K562 (cell line): ENCODE measurements at places on chromosomes 16 and 17. TPM values are rescaled to one million over a fixed set of nuclear protein-coding genes. Genes with fewer than 3 reads are reported as not detected.
A peak's percentile ranks its signal among the peaks of the same experiment; 100 is the strongest.

DNA sequence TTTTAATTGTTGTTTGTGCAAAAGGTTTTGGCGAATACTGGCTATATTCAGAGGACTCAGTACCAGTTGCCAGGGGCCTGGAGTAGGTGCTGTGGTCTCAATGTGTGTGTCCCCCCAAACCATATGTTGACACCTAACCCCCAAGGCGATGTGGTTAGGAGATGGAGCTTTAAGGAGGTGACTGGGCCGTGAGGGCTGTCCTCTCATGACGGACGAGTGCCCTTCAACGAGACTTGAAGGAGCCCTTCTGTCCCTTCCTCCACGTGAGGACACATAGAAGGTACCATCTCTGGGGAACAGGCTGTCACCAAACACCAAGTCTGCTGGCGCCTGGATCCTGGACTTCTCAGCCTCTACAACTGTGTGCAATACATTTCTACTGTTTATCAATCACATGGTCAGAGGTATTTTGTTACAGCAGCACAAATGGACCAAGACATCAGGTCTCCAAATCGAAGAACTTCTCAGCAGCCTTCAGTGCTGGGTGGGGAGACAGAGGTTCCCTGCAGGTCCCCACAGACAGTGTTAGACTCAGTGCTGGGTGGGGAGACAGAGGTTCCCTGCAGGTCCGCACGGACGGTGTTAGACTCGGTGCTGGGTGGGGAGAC, 24.8 kb upstream of the METRNL start:
- no peak overlapping the region for H3K27ac ChIP-seq
- peaks cover 76% of the 10 kb centered on the region for H3K4me1 ChIP-seq
- H3K36me3 ChIP-seq = no peaks in the 10 kb centered on the region

DNA sequence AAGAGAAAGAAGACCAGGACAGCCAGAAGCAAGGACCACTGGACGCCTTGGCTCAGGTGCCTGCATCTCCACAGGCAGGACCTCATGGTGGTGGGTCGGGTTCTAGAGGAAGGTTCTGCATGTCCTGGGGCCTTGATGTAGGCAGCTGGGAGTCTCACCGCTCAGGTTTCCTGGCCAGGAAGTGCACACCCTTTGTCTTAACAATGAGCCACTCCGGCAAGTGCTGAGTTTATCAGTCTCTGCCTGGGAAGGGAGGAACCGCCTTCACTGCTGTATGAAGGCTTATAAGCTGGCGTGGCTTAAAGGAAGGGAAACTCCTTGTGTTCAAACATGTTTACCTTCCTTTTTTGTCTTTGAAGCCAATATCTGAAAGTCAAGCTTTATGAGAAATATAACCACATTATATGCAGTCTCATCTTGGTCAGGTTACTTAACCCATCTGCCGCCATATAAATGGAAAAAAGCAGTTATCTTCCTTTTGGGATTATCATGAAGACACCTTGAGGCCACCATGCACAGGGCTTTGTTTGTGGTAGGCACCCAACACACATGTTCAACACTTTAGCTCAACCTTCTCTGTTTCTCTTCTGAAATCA, at the start of gene ST6GALNAC1:
Gene ST6GALNAC1, minus strand, starts transcription at position 205 of the 596 bp plus-strand sequence. Its CDS starts 119 bp downstream, at position 86.
- peak; percentile 85 for DNase-seq
- H3K27ac ChIP-seq = peak within 1 kb of the TSS; percentile 94
- H3K36me3 ChIP-seq = peaks cover 6% of the 10 kb centered on the region

- peaks cover under 1% of the 10 kb centered on the region; the same call in 2 of the 3 replicates for H3K4me1 ChIP-seq
- peaks cover 37% of the 10 kb centered on the region; the same call in 2 of the 3 replicates for H3K36me3 ChIP-seq
- DNase-seq = no peak
- no peak overlapping the region for H3K27ac ChIP-seq
Observed at GRCh38 chr17:46758614-46759013, 59.9 kb downstream of the WNT3 start.

- DNase-seq = no peak
- no peaks in the 10 kb centered on the region for H3K36me3 ChIP-seq
- no peak overlapping the region for H3K4me3 ChIP-seq
- no peak overlapping the region for H3K27ac ChIP-seq
- peaks cover 28% of the 10 kb centered on the region; the same call in 2 of the 3 replicates for H3K27me3 ChIP-seq
- no peaks in the 10 kb centered on the region for H3K4me1 ChIP-seq
Observed at GRCh38 chr17:44604116-44604761, 47.0 kb downstream of the FZD2 start.

DNA sequence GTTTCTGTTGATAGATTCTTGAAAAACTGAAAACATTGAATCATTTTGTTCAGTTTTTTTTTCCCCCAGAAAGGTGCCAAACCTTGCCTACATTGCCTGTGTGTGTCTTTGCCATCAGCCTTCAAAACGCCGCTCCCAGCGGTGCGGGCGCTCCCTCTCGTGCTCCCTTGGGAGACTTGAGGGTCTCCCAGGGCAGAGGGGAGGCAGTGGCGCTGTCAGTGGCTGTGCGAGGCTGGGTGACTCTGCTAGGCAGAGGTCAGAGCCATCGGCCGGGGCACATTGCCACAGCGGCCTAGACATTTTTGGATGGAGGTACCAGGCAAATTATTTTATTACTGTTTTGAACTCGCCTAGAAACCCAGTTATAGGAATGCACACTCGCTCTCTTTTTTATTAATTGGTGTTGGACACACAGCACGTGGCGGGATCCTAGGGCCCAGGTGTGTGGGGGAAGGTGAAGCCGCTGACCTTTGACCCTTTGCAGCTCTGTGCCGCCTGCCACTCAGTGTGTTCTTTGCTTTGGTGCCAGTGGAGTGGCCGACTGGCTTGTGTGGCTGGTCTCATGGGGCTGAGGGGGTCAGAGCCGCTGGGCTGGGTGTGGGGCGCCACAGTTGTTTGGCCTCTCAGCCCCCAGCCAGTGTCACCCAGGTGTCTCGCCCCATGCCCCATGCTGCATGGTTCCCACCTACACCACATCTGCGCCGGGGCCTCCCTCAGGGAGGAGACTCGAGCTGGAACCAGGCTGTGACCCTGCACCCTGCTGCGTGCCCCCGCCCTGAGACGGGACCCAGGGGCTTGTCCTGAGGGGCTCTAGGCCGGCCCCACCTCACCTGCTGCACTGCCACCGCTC, 115.7 kb downstream of the BANP start:
- no peaks in the 10 kb centered on the region for H3K27me3 ChIP-seq
- no peak overlapping the region for H3K27ac ChIP-seq
- no peak for DNase-seq
- H3K4me3 ChIP-seq = no peak overlapping the region
- H3K36me3 ChIP-seq = peaks cover 11% of the 10 kb centered on the region; the same call in 2 of the 3 replicates

- H3K36me3 ChIP-seq = peaks cover 3% of the 10 kb centered on the region; the same call in 1 of the 3 replicates
- no peak overlapping the region for H3K4me3 ChIP-seq
- peaks cover 21% of the 10 kb centered on the region for H3K4me1 ChIP-seq
- no peaks in the 10 kb centered on the region for H3K27me3 ChIP-seq
- DNase-seq = peak; percentile 58
Observed at GRCh38 chr17:3639981-3640596, 3.5 kb downstream of the CTNS start.

GRCh38 chr17:46820592-46821450, 2.3 kb upstream of the WNT3 start:
- no peaks in the 10 kb centered on the region for H3K27me3 ChIP-seq
- no peak overlapping the region for H3K4me3 ChIP-seq
- H3K36me3 ChIP-seq = no peaks in the 10 kb centered on the region
- no peak overlapping the region for H3K27ac ChIP-seq
- DNase-seq = no peak

- H3K4me1 ChIP-seq = peaks cover 6% of the 10 kb centered on the region
- no peak for DNase-seq
- no peak overlapping the region; the same call in 2 of the 3 replicates for H3K27ac ChIP-seq
- H3K4me3 ChIP-seq = peak overlapping the region; percentile 69
- H3K27me3 ChIP-seq = no peaks in the 10 kb centered on the region
- no peaks in the 10 kb centered on the region for H3K36me3 ChIP-seq
Observed at GRCh38 chr16:58249388-58249779, 45.4 kb downstream of the PRSS54 start.

- no peak overlapping the region for H3K27ac ChIP-seq
- DNase-seq = no peak
- H3K4me1 ChIP-seq = no peaks in the 10 kb centered on the region
- H3K27me3 ChIP-seq = peaks cover 5% of the 10 kb centered on the region; the same call in 1 of the 2 replicates
- no peak overlapping the region for H3K4me3 ChIP-seq
Observed at GRCh38 chr17:73791631-73792030, 147.4 kb upstream of the SDK2 start.

- H3K27ac ChIP-seq = no peak overlapping the region
- no peak overlapping the region for H3K4me3 ChIP-seq
- H3K36me3 ChIP-seq = peaks cover 33% of the 10 kb centered on the region; the same call in 2 of the 3 replicates
- no peaks in the 10 kb centered on the region for H3K4me1 ChIP-seq
Observed at GRCh38 chr17:60631119-60631518, 31.1 kb downstream of the PPM1D start.

- H3K36me3 ChIP-seq = peaks cover 27% of the 10 kb centered on the region; the same call in 2 of the 3 replicates
- DNase-seq = no peak
- peaks cover 10% of the 10 kb centered on the region for H3K27me3 ChIP-seq
- H3K4me3 ChIP-seq = no peak overlapping the region
Observed at GRCh38 chr17:17495536-17496188, 533 bp downstream of the RASD1 start.

DNA sequence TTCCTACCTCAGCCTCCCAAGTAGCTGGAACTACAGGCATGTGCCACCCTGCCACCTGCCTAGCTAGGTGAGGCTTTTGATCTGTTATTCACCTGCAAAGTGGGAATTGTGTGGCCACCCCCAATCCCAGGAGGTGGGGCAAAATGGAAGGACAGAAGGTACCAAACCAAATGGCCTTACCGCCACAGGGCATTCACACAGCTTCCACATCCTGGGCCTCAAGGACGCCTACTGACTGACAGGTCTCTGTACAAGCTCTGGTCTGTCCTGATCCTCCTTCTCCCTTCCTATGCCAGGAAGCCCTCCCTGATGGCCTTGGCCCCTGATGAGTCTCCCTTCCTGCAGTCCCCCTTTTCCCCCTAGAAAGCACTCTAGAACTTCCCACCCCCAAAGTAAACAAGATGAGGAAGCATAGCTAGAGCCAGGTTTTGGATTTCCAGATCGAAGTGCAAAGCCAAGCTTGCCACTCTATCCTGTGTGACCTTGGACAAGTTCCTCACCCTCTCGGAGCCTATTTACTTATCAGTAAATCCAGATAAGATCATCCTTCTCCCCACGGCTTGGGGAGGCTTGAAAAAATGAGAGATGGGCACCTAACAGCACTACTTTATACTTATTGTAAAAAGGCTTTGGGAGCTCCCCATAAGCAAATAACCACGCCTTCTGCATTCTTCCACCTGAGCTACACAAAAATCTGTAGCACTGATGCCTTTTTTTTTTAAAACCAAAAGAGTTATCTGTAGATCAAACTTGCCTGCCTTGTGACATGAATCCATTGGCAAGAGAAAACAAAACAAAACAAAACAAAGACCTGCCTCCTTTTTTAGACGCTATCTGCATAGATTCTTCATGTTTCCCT, 4.5 kb downstream of the PLLP start:
- H3K36me3 ChIP-seq = no peaks in the 10 kb centered on the region
- no peak overlapping the region for H3K27ac ChIP-seq
- no peak for DNase-seq

SLC13A2 gene
- total RNA-seq = 0.13 TPM in 1 of 2 replicates, not detected in the other

YPEL2 gene
- 0.54 and 0.71 TPM in 2 replicates for total RNA-seq

ABAT gene
- total RNA-seq = 0.31 and 0.49 TPM in 2 replicates

EVI2B gene
- 1.7 and 2.0 TPM in 2 replicates for total RNA-seq

USH1G gene
- total RNA-seq = 1.00 and 1.4 TPM in 2 replicates

SNAI3 gene
- total RNA-seq = 2.5 and 3.1 TPM in 2 replicates
